ENCODE measurements at places on chromosomes 1 and 21. TPM values are rescaled to one million over a fixed set of nuclear protein-coding genes. Genes with fewer than 3 reads are reported as not detected.

Gene RPRD2
- total RNA-seq, result 42.8 TPM

Gene SH3BGR
- 7.9 TPM for total RNA-seq

Gene MANEAL
- total RNA-seq, result 2.3 TPM

Gene TACSTD2
- total RNA-seq, result 5.0 TPM

Gene RHCE
- 1.1 TPM for total RNA-seq

Gene PRKAB2
- total RNA-seq, result 19.0 TPM

Gene TRIM17
- 1.2 TPM for total RNA-seq

Gene AJAP1
- 1.4 TPM for total RNA-seq

Gene RPTN
- total RNA-seq, result not detected

Gene SAMD13
- 0.76 TPM for total RNA-seq

Gene CRYBG2
- not detected for total RNA-seq

Gene ATP6V1G3
- not detected for total RNA-seq

Gene SPRR5
- not detected for total RNA-seq

Gene CITED4
- 5.6 TPM for total RNA-seq

Gene PTCH2
- 31.2 TPM for total RNA-seq

Gene CELA3A
- 2.9 TPM for total RNA-seq

Gene SLC1A7
- 0.89 TPM for total RNA-seq

Gene FAM131C
- total RNA-seq, result not detected

Gene CFAP57
- 0.31 TPM for total RNA-seq

Gene ARID1A
- 83.8 TPM for total RNA-seq

Gene LCE1F
- total RNA-seq, result not detected

Gene TNFSF4
- 1.7 TPM for total RNA-seq

Gene S100A8
- total RNA-seq, result 192 TPM

Gene CHODL
- 1.5 TPM for total RNA-seq

Gene USH2A
- total RNA-seq, result 0.04 TPM

Gene FMO4
- total RNA-seq, result 4.9 TPM

Gene ADAMTSL4
- 70.2 TPM for total RNA-seq

Gene TIAM1
- total RNA-seq, result 40.2 TPM

Gene LCE2C
- total RNA-seq, result not detected

Gene TMEM82
- not detected for total RNA-seq

Gene NR0B2
- not detected for total RNA-seq

Gene ADGRB2
- total RNA-seq, result 5.2 TPM

Gene GBP1
- total RNA-seq, result 38.4 TPM

Gene SPRR2D
- not detected for total RNA-seq

Gene PYHIN1
- total RNA-seq, result 7.8 TPM

Gene DDR2
- total RNA-seq, result 132 TPM

Gene TTC39A
- 1.2 TPM for total RNA-seq

Gene B3GALT5
- not detected for total RNA-seq

Gene PIGR
- total RNA-seq, result 0.49 TPM

Gene STUM
- 7.8 TPM for total RNA-seq

Gene FNDC5
- total RNA-seq, result 1.6 TPM

Gene RGS13
- 0.22 TPM for total RNA-seq

Gene KRTAP19-1
- total RNA-seq, result not detected

Gene PRRX1
- total RNA-seq, result 169 TPM

Gene NPR1
- total RNA-seq, result 34.1 TPM

Gene PRSS38
- not detected for total RNA-seq

Gene ZNF695
- 0.18 TPM for total RNA-seq

Gene MYCL
- total RNA-seq, result 2.5 TPM

Gene PADI2
- total RNA-seq, result 21.2 TPM

Gene NMNAT2
- total RNA-seq, result 2.6 TPM

Gene IFI44
- 38.9 TPM for total RNA-seq

Gene PTGER3
- total RNA-seq, result 4.4 TPM

Gene ASCL5
- total RNA-seq, result not detected

Gene ACBD6
- total RNA-seq, result 33.4 TPM

Gene UTS2
- not detected for total RNA-seq

All from sciatic nerve (tissue), 2 donors.